ENCODE measurements at places on chromosomes 16 and 17.

DNA sequence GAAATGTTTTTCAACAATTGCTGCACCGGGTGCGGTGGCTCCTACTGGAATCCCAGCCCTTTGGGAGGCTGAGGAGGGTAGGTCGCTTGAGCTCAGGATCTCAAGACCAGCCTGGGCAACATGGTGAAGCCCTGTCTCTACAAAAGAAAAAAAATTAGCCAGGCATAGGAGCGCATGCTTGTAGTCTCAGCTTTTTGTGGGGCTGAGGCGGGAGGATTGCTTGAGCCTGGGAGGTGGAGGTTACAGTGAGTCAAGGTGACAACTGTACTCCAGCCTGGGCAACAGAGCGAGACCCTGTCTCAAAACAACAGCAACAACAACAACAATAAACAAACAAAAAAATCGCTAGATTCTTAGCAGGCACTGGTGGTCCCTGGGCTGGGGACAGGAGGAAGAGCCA, 28.5 kb downstream of the IL21R start:
- DNase-seq, result no peak

DNA sequence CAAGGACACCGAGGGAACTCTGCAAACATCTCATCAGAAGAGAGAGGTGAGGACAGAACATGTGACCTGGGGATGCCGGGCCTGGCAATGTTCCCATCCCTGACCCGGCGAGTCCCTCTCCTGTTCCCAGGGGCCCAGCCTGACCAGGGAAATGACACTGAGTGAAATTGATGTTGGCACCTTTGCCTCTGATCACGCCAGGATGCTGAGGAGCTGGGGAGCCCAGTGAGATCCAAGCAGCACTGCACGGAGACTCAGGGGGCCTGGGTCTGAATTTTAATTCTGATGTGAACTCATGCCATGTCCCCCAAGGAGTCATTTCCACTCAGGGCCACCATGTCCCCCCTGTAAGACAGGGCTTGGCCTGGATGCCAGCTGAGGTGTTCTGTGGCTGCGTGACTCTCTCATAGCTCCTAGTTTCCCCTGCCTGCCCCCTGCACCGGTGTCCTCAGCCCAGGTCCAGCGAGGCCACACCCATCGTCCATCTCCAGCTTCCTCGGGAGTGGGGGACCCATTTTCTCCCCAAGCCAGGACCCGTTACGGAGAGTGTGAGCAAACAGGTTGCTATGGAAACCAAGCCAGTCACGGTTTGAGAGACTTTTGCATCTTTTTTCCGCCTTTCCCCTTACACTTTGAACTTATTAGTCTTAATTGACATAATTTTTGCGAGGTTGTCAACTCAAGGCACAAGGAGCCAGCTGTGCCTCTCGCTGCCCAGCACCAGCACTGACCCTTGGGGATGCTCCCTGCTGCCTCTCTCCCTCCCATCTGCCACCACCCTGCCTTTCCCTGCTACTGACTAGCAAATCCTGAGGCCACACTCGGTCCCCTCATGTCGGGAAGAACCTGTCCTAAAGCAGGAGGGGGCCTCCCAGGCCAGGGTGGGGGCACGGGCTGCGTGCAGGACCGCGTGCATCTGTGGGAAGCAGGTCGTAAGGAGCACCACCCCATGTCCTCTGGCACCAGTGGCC, 150.0 kb downstream of the SDK2 start:
- DNase-seq, result no peak

DNA sequence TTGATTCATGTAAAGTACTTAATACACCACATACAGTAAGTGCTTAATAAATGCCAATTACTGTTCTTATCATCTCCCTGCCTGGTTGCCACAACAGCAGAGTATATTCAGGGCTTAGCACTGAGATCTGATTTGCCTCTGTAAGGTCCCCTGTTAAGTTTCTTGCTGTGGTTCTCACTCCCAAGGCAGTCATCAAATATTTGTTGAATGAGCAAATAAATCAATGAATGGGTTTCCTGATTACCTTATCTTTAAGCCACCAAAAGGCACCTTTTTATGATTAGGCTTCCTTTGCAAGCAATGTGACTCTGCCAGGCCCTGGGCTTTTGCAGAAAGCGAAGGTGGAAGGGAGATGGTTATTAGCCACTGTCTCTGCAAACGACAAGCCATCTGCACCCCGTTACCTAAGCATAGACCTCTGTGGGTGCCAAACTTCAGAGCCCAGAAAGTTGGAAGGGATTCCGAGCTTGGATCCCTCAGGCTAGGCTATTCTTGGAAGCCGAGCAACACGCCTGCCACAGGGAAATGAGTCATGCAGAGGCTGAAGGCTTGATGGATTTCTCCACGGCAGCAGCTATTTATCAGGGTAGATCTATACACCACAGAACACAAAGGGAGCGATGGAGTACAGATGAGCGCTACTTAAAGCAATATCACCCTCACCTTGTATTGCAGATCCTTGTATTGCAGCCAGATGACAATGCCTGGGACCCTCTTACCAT, 102.0 kb downstream of the GRIN2A start:
- peak; percentile 93 for DNase-seq

DNA sequence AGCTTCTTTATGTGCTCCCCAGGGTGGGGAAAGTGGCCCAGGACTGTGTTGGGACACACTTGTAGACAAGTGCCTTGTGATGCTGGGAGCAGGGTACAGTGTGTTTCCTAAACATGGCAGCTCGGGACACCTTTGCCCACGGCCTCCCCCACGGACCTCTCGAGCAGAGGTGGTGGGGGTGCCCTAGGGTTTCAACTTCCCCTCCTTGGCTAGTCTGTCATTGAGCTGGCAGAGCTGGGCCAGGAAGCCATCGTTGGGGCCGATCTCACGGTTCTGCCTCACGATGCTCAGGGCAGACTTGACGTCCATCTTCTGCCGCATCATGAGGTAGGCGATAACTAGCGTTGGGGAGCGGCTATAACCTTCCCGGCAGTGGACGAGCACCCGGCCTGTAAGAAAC, 9.4 kb downstream of the DUSP3 start:
- no peak for DNase-seq

GRCh38 chr17:16507918-16508533, 16.0 kb upstream of the LRRC75A start:
- no peak for DNase-seq

DNA sequence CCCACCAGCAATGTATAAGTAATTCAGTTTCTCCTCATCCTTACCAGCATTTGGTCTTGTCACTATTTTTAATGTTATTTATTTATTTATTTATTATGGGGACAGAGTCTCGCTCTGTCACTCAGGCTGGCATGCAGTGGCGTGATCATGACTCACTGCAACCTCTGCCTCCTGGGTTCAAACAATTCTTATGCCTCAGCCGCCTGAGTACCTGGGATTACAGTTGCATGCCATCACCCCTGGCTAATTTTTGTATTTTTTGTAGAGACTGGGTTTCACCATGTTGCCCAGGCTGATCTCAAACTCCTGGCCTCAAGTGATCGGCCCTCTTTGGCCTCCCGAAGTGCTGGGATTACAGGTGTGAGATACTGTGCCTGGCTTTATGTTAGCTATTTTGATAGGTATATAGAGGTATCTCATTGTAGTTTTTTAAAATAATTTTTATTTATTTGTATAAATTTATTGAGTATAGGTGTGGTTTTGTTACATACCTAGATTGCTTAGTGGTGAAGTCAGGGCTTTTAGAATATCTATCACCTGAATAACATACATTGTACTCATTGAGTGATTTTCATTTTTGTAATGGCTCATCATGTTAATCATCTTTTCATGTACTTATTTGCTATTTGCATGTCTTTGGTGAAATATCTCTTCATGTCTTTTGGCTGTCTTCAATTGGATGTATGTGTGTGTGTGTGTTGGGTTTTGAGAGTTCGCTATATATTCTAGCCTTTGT, 53.3 kb downstream of the TANC2 start:
- no peak for DNase-seq

DNA sequence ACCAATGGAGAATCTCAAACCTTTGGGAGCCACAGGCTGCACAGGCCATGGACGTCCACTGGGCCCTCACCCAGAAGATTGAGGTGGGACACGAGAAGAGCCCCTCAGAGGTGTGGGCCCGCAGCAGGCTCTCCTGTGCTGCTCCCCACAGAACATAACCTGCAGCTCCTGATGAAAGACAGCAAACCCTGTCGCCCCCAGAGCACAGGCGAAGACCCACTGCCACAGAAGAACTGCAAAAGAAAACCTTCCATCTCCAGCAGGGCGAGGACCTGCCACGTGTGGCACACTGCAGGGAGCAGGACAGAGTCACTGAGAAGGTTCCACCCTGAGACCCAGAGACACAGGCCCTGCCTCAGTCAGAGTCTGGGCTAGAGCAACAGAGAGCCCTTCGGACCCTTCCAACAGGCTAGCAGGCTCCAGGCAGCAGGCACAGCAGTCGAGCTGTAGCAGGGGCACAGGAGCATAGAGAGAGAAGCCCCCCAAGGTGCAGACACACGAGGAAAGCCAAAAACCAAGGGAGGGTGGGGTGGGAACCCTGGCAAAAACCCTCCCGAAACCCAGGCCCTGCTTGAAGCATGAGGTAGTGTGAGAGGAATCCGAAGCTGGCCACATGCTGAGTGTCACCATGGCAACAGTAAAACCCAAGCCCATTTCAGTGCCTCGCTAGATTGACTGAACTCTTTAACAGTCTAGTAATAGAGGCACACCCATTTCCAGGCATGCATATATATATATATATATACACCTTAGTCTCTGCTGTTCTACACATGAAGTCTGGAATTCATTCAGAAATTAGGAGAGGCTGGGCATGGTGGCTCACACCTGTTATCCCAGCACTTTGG, 60.0 kb upstream of the CHMP6 start:
- DNase-seq, result peak; percentile 92

GRCh38 chr16:20175358-20175757, 101.7 kb upstream of the GPR139 start:
- no peak for DNase-seq

- no peak for DNase-seq
These were observed 7.1 kb downstream of the PRSS53 start for GRCh38 chr16:31081428-31082351.

- DNase-seq, result peak; percentile 87
These were observed 102.8 kb downstream of the XYLT1 start for GRCh38 chr16:17367923-17368322.

GRCh38 chr17:47615766-47616424, 33.8 kb upstream of the KPNB1 start:
- DNase-seq, result peak; percentile 65

- no peak for DNase-seq
These were observed 39.6 kb upstream of the RCVRN start for GRCh38 chr17:9944704-9945103.

DNA sequence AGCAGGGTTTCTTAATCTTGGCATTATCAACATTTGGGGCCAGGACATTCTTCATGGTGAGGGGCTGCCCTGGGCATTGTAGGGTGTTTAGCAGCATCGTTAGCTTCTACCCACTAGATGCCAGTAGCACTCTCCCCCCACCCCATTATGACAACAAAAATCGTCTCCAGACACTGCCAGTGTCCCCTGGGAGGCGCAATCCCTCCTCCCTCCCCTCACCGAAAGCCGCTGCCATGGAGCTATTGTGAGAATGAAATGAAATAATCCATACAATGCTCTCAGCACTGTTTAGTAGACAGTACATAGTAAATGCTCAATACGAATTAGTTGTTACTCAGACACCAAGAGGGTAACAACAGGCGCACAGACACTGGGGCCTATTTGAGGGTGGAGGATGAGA, 502.9 kb downstream of the NPIPA7 start:
- no peak for DNase-seq

DNA sequence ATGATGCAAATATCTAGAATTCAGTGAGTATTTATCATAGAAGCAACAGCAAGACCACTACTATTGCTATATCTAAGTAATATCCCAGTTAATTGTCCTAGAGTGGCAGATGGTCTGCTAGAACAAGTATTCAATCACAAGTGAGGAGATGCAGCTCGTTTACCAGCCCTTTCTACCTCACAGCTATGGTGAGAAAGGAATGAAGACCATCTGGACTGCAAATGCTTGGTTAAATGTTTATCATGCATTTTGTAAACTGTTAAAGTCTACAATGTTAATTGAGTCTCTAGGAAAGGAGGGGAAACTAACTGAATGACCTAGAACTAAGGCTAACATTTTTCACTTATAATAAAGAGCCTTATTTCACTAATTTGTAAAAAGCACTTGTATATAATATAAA, 52.5 kb downstream of the CNOT1 start:
- no peak for DNase-seq
